Stimulated activated CD8-positive, alpha-beta memory T cell treated with anti-CD3 and anti-CD28 coated beads, Interleukin-2, amount 100 ng/mL, for 1 hour (primary cell): ENCODE measurements at places on chromosomes 5 and 9.

DNA sequence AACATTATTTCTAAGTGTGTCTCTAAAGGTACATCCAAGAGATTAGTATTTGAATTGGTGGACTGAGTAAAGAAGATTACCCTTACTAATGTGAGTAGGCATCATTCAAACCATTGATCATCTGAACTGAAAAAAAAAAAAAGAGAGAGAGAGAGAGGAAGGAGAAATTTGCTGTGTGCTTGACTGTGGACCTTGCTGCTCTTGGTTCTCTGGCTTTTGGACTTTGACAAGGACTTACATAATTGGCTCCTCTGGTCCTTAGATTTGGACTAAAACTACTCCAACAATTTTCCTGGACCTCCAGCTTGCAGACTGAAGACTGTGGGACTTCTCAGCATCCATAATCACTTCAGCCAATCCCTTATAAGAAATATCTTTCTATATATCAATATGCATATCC, 1091.9 kb upstream of the EDIL3 start:
- no peak for DNase-seq

- DNase-seq = no peak
These were observed 46.1 kb downstream of the DCP2 start for GRCh38 chr5:113022661-113023060.

GRCh38 chr5:180868960-180869359, 7.9 kb upstream of the ZFP62 start:
- no peak for DNase-seq

GRCh38 chr5:64629841-64630240, 60.5 kb upstream of the SHISAL2B start:
- no peak for DNase-seq

DNA sequence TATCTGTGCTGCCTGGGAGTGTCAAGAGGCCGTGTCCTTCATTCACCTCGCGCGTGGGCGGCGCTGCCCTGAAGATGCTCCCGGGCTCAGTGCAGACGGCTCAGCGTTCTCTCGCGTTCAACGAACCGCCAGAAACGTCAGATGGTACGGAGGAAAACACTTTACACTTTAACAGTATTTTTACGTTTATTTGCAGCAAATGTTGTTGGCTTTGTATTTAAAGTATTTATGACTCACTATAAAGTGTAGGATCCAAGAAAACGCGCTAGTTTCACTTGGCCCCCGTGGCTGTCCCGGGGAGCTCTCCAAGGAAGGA, 544 bp upstream of the ERCC6L2 start:
- DNase-seq = peak; percentile 49

- DNase-seq = no peak
These were observed 60.3 kb downstream of the CDKN2A start for GRCh38 chr9:21933865-21934264.

DNA sequence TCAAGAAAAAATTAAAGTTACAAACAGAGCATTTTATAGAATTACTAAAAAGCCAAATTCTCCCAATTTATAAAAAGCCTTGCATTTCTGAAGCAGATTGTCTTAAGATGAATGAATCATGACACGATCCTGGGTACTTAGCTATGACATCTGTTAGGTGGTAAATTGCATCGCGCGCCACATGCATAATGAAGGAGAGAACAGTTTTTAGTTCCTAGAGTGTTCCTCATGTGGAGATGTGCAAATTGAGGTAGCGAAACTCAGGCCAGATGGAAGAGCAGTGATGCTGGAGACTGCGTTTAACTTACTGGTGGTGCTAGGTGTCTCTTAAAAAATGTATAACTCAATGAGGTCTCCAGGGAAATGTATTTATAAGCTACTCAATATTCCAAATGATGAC, 516.1 kb downstream of the EFNA5 start:
- no peak for DNase-seq

DNA sequence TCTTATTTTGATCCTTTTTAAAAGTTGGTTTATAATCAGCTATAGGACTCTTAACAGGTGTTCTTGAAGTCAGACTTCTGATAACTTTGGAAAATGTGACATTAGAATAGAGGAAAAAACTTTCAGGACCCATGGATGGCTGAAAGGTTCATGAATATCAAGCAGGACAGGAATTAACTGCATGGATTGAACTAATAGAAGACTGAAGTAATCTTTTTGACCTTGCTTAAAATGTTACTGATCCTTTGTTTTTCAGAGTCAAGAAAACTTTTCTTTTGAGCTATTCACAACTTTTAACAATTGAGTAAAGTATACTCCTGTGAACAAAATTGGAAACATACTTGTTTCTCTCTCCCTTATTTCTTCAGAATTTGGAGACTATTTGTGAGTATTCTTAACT, 79.2 kb downstream of the PLK2 start:
- no peak for DNase-seq

- no peak for DNase-seq
These were observed 122.4 kb downstream of the ZNF354C start for GRCh38 chr5:179182601-179183000.

- DNase-seq = no peak
These were observed 71.9 kb downstream of the ZNF354C start for GRCh38 chr5:179131886-179132585.

DNA sequence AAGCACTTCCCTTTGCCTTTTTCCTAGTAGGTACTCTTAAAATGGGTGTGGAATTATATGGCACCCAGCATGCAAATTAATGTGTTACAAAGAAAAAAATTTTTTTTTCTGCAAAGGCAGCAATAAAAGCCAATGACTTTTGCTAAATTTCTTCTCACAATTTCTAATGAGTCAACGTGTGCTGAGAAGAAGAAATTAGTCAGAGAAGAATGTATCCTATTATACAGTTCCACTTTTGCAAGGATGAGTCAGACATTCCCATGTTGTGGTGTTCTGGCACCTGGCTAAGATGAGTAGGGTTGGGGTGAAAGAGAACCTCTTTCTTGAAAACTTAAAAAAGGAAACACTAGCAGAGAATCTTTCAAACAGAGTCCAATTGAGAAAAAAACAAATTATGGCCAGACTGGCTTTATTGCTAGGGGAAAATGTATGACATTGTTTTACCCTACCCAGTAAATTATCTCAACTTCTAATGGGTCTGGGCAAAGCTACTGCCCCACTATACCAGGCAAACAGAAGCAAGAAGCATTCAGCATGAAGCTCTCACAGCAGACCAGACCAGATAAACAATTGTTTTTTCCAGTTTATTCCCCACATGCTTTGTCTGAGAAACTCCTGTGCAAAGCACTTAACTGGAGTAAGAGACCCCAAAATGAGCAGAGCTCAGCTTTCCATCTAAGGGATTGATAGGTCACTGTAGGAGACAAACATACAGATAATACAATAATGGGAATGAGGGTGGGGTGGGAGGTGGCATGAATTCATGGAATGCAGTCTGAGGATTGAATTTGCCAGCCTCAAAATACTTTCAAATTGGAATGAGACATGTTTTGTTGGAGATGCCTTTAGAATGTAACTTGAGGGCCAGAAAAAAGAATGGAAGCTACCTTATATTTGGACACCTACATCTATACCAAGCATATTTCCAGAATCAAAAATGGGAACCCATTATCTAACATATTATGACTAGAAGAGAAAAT, 220.8 kb upstream of the RFX3 start:
- no peak for DNase-seq

GRCh38 chr9:124797343-124798103, 20.6 kb downstream of the OLFML2A start:
- no peak for DNase-seq

DNA sequence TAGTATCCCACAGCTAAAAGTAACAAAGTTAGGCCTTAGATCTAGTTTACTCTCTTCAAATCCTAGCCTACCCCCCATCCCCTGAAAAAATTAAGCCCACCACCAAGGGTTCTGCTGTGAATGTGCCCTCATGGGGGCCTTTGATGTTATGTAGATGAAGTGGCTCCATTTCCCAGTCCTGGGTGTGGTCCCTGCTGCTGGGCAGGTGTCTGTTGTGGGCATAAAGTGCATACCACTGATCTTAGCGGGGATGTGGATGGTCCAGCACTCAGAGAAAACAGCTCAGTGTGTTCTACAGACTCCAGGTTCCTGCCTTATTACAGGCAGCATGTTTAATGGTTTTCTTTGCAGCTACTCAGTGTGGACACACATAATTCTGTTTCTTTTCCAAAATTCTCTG, 1.9 kb downstream of the PCBD2 start:
- DNase-seq = no peak

DNA sequence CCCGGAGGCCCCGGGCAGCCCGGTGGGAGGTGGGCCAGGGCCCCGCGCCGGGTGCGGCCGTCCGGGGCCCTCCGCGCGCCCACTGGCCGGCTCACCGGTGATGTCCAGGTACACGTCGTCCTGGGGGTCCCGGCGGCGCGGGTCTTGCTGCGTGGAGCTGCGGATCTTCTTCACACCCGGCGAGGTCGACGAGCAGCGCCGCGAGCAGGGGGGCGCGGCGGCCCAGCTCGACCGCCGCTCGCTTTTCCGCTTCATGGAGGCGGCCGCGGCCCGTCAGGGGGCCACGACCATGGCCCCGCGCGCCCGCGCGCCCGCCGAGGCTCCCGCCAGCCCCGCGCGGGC, 548 bp downstream of the CDC14B start:
- no peak for DNase-seq

DNA sequence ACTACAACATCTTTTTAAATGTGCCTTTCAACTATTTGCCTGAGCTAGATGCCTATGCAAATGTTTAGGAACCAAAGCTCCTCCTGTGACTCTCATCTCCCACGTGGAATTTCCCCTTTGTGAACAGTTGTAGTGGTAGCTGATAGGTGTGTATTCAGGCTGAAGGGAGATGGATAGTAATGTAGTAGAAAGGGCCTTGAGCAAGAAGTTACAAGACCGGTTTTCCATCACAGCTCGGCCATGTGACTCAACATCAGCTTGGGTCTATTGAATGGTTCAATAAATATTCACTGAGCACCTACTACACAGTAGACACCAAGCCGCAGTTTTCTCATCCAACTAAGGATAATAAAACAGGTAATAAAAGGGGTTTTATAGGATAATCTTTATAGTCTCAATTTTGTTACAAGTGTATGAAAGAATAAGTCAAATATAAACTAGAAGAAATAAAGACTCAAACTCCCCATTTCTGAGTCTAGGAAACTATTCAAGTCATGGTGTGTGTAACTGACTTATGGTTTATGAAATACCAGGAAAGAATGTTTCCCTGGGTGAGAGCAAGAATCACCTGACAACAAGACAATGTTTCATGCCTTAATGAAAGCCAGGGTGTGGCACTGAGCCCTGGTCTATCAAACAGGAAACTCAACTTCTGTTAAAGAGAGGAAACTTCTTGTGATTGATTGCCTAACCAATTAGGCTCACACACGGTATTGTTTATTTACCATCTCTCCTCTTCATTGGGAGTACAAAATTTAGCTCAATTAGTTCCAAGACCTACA, 187.1 kb upstream of the SPEF2 start:
- DNase-seq = no peak

DNA sequence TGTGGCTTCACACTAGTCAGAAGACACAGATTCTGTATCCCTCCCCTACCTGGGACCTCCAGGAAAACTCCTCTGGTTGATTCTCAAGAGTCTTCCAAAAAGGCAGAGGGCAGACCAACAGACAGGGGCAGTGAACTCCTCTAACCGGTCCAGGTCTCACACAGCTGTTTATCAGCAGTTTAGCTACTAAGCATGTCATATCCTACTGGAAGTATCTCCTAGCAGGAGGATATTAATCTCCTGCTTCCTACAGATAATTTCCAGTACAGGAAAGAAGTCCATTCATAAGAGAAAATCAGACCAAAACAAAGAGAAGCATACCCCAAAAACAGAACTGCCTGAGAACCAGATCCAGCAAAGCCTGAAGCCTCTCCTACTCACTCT, 64.3 kb downstream of the DTWD2 start:
- no peak for DNase-seq

DNA sequence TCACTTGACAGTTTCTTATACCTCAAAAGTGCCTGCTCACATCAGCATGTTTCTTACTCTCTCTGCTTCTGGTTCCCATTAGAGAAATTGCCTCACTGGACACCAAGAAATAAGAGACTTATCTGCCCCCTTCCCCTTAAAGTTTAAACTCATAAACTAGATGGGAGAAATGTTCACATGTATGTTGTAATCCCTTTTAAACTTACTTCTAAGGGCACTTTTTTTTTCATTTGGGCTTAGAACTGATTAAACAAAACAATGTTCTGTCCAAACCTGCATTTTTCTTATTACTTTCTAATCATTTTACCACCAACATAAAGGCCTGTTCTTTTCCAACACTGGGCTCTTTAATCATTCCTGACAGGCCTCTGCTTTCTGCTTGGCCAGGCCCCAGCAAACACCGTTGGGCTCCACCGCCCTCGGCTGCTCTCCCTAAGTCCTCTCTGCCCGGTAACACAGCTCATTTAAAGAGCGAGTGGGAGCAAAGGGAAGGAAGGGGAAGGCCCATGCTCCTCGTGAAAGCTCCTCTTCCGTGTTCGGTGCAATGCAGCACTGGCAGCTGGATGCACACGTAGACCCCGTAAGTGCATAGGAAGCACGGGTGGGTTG, 53.4 kb downstream of the ROR2 start:
- DNase-seq = no peak

DNA sequence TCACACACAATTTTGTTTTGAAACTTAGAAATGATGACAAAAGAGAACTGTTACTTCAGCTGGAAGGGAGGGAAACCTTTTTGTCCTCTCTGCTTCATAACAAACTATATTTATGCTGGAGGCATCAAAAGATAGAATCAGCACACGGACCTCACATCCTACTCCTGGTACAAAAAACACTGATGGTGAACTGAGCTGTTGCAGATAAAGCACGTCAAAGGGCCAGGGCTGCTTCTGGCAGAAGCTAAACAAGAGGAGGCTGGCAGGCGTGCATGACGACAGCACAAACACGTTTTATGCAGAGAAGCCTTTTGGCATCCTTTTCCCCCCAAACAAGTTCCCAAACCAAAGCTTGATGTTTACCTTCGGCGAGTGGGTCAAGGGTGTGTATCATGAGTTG, 169.6 kb downstream of the SLC24A2 start:
- DNase-seq = no peak

DNA sequence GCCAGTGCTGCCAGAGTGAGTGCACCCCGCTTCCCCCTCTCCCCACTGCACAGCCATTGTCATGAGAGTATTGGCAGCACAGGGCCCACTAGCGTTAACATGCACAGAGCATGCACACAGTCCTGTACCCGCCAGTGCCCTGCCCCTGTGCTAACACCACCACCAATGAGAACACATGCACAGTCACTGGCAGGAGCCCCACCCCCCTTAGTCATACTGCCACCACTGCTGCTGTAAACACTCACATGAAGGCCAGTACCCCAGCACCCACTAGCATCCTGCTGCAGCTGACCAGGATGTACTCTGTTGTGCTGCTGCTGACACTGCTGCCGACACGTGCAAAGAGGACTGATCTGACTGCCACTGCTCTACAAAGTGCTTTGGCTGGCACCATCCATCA, 19.5 kb upstream of the RANBP6 start:
- DNase-seq = no peak

- DNase-seq = no peak
These were observed 371.4 kb downstream of the NTRK2 start for GRCh38 chr9:85040821-85041465.
